Glomerular endothelial cell (primary cell): ENCODE measurements at places on chromosomes 12 and 14. TPM values are rescaled to one million over a fixed set of nuclear protein-coding genes. Genes with fewer than 3 reads are reported as not detected.

The NTN4 gene
- 104 and 211 TPM in 2 replicates for total RNA-seq

The CCDC63 gene
- not detected in 2 replicates for total RNA-seq

The RASSF9 gene
- total RNA-seq: 0.87 and 1.4 TPM in 2 replicates

- DNase-seq: no peak
These were observed 18.7 kb downstream of the GRIN2B start for GRCh38 chr12:13962699-13963098.

DNA sequence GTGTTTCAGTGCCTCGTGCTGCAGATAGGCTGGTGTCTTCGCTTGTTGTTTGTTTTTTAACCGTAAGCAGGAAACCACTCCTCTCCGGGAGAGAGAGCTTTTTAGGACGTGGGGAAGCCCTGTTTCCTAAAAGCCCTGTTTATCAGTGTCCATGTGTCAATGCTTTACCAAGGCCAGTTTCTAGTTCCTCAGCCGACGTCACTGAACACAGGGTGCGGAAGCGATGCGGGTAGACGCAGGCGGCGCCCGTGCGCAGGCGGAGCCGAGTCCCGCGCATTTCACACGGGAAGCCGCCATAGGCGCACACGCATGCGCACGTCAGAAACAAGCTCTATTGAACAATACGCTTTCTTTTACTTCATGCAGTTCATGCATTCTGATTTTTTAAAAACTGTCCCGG lies 79.8 kb downstream of the GLT1D1 start:
- DNase-seq: no peak

The RPL10L gene
- not detected in 2 replicates for total RNA-seq
